HS-5 (cell line): ENCODE measurements at places on chromosomes 2 and 18.

- DNase-seq: no peak
Observed at GRCh38 chr2:137202318-137202717, 437.0 kb downstream of the THSD7B start.

DNA sequence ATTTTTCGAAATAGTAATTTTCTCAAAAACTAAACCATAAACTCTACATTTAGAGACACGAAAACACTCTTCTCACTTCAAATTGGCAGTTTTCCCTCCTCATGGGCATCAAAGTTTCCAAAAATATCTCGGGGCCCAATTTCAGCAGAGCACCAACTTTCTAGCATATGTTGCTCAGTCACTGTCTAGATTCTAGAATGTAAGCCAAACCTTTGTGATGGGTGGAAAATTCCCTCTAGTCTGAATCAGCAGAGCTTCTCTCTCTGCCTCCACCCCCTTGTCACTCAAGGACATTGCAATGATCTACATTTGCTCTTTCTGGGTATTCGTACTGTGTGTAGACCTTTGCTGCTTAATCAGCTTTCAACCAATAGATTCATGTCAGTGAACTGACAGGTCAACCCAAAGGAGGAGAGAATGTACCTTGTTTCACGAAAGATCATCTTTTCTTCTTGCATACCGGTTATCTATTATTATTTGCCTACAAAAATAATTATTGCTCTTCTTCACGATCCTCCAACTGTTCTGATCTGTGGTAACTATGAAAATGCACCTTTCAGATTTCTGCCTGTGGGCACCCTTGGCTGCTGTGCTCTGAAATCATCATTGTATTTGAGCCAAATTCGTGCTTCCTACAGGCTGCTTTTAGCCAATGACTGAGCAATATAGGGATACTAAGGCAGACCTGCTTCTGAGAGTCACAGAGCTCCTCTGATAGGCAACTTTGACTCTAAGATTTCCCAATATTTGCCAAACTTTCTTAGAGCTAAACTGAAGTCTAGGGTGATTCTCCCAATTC is 38.7 kb upstream of the GLS start:
- DNase-seq: no peak

- no peak for DNase-seq
Observed at GRCh38 chr2:145194673-145195072, 674.8 kb upstream of the ZEB2 start.

- no peak for DNase-seq
Observed at GRCh38 chr2:152385650-152386049, 50.7 kb downstream of the FMNL2 start.

- no peak for DNase-seq
Observed at GRCh38 chr2:520663-521340, 156.4 kb downstream of the TMEM18 start.

GRCh38 chr18:58501066-58501896 is 127.6 kb downstream of the ALPK2 start:
- no peak for DNase-seq

DNA sequence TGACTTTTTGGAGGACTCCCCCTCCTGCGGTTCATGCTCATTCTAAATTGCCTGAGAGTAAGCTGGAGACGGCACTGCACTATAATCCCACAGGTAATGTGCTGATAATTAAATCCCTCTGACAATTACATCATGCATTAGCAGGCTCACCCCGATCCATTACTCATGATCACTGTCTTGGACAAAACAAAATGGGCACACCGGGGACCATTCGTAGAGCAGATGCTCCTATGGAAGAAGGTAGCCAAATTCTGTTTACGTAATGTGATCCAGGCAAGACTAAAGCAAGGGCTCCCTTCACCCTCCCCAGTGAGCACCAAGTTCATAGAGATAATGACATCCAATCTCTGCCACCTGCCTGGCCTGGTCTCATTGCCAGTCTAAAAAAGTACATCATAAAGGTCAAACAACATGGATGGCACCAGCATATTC is 657.1 kb upstream of the SOX11 start:
- DNase-seq: no peak
